ENCODE measurements at places on chromosomes 3 and 15.

GRCh38 chr15:58386081-58386480, 45.7 kb upstream of the LIPC start:
- no peak for DNase-seq

GRCh38 chr3:133477487-133477886, 77.6 kb downstream of the BFSP2 start:
- no peak for DNase-seq

DNA sequence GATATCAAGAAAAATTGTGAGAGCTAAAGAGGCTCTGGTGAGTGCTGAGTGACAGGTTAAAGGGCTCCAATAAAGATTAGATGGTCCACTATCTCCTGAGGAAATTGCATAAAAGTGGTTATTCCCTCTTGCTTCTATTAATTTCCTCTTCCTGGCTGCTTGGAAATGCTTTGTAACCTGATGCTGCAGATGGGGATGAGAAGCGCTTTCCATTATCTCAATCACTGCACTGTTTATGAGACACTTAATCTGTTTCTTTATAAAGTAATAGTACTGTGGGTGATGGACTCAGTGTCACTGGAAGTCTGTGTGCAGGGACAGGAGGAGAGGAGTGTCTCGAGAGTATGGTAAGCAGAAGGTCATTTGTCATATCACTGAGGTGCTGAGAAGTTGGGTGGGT, 305.3 kb downstream of the EPHB1 start:
- DNase-seq = no peak

DNA sequence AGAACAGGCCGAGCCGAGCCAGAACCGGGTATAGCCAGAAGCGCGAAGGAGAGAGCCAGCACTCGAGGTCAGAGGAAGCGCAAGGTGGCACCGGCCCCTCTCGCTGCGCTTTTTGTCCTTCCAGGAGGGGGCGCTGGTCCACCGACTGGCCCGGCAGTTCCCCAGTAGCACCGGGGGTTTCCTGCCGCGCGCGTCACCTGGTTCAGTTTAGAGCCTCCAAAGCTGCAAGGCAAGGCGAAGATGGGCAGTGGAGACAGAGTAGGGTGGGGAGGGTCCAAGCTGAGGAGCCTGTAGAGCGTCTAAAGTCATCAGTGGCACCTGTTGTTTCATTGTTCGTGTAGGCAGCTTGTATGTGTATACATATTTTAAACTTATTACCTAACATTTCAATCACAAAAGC, 7.6 kb upstream of the NR2E3 start:
- no peak for DNase-seq

DNA sequence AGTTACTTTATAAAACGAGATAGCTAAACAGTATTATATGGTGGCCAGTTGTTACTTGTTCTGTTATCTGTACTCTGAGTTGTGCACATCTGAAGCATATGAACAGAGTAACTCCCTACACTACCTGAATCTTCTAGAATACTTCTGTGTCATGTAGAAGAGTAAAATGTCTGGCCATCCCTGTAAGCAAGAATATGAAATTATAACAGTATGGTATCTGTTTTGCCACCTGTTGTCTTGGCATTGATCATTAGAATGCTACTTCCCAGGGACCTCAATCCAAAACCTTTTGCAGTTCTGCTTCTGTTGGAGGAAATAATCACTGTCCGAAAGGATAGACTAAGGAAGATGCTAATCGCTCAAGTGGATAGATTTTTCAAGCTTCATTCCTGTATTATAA, 1.9 kb downstream of the TEX9 start:
- no peak for DNase-seq

GRCh38 chr15:70274255-70274880, 176.7 kb upstream of the TLE3 start:
- no peak for DNase-seq

DNA sequence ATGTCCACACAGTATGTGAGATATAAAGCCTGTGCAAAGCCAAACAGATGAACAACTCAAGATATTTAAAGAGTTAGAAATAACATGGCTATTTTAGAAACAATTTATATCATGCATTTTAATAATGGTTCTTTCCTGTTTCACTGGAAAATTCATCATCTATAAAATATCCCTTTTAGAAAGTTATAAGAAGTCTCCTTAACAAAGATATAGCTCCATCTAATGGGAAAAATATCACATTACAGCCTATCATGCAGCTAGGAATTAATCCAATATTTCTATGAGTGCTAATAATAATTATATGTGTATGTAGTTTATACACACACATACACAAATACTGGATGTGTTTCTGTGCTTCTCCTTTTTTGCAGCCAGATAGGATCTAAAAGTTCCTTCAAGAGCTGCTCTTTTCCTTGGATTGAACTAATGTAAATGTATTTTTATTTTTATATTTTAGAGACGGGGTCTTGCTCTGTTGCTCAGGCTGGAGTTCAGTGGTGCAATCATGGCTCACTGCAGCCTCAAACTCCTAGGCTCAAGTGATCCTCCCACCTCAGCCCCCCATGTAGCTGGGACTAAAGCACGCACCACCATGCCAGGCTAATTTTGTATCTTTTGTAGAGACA, 21.6 kb downstream of the RPL22L1 start:
- DNase-seq = no peak

DNA sequence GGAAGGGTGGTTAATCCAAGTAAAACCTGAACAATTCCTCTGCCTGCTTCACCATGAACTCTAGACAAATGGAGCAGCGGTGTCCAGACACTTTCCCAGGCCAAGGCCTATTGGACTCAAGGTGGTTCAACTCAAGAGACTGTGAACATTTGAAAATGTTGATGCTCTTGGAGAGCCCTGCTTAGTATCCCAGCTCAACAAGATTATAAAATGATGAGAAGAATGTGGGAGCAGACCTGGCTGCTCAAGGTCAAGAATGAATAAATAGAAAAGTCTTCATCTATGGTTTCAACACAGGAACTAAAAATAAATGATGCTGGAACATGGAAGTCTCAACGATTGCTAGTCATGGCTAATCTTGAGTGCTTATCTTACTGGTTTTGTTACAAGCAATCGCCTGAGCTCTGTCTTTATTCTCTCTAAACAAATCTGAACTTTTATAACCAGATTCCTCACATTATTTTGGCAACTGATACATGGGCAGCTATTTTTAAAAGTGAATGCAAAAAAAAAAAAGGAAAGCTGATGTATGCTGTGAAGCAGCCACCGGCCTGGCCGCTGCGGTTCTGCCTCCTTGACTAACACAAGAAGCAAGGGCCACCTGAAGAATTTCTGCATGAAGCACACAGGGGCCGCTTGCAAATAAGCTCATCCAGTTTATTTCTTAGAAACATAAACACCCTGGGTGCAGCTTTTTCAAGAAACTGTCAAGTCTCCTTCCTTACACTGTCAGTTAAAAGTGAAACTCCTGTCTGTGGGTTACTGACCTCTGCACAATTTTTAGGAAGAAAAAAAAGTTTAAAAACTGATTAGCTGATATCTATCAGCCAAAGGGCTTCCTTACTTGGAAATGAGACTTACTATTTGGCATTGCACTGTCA, 120.1 kb upstream of the ARHGEF3 start:
- no peak for DNase-seq

GRCh38 chr3:62774221-62774620, 101.0 kb downstream of the CADPS start:
- no peak for DNase-seq

DNA sequence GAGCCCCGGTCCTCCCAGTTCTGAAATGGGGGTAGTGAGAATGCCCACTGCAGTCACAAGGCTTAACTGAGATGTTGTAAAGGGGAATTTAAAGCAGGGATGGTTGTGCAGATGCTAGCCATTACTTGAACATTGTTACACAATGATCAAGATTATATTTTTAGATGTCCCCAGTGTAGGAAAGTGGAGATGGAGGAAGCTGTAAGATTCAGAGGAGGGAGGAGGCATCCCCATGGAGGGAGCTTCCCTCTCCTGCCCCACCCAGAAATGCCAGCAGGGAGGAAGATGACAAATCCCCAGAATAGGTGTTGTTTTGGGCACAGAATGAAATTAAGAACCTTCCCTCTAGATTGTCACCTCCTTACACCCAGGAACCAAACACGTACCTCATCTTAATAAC, 46.1 kb downstream of the EFCAB12 start:
- no peak for DNase-seq

DNA sequence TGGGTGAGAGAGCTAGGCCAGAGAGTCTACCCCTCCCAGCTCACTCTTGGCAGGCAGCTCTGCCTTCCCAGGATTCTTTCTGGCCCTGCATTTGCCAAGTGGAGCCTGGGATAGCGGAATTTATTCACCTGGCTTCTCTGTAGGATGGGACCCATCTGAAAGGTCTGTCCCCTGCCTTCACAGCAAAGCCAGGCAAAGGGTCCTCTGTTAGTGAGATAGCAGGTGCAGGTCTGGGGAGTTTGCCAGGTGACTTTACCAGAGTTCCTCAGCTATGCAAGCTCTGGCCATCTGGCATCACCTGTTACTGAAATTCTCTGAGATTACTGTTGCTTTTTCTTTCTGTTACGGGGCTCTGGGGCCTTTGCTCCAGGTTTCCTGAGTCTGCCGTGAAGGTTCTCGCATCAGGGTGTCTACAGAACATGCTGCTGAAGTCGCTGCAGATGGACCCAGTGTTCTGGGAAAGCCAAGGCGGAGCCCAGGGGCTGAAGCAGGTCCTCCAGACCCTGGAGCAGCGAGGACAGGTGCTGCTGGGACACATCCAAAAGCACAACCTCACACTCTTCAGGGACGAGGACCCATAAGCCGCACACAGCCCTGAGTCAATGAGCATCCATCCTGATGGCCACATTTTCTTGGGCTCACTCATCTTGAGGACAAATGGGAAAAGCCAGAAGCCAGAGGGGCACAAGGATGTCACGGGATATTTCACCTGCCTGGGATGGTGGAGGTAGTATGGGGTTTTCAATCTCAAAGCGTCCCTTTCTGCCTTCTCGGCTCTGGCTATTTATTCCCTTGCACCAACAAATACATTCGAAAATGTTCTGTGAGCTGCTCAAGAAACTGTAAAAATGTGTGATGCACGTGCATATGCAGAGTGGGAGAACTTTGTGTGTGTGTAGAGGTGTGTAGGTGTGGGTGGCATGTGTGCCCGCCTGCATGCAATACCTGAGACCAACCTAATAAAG, 49.8 kb downstream of the POMGNT2 start:
- DNase-seq = no peak

DNA sequence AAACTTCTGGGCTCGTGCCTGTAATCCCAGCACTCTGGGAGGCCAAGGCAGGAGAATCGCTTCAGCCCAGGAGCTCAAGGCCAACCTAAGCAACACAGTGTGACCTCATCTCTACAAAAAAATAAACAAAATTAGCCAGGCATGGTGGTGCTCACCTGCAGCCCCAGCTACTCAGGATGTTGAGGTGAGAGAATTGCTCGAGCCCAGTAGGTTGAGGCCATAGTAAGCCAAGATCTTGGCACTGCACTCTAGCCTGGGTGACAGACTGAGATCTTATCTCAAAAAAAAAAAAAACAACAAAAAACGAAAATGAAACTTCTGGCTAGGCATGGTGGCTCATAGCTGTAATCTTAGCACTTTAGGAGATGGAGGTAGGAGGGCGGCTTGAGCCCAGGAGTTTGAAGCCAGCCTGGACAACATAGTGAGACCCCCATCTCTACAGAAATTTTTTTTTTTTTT, 53.7 kb downstream of the PIK3CB start:
- no peak for DNase-seq
